ENCODE measurements at places on chromosomes 4 and X.

DNA sequence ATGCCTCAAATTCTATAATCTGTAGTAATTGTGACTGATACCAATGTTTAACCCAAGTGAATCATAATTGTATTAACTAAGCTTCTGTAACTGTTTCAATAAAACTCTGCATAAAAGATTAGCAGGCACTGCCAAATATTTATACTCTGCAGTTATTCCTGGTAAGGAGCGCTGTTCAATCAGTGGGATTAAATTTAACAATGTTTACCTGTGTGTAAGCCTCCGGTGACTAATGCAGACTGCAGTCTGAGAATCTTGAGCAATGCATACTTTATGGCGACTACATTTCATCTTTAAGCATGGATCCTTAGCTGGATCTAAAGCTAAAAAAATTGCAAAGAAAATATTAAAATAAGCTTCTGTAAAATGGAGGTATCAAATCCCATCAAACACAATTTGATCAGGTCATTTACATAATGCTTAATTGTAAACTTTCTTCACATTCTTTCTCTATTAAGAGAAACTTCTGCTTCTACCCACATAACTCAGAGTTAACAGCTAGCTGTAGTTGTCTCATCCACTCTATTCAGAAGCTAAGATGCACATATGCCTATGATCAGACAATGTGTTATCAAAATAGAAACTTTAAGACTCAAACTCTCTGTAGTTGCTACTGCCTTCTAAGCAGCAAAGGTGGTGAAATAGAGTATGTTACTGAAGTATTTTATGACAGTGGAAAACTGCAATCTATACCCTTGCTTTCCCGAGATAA lies 234.0 kb downstream of the SPOCK3 start:
- DNase-seq = no peak

GRCh38 chrX:67044029-67044653 lies 405.3 kb upstream of the EDA2R start:
- DNase-seq = no peak

GRCh38 chrX:119784747-119785446 lies 6.5 kb downstream of the RPL39 start:
- peak; percentile 44 for DNase-seq

DNA sequence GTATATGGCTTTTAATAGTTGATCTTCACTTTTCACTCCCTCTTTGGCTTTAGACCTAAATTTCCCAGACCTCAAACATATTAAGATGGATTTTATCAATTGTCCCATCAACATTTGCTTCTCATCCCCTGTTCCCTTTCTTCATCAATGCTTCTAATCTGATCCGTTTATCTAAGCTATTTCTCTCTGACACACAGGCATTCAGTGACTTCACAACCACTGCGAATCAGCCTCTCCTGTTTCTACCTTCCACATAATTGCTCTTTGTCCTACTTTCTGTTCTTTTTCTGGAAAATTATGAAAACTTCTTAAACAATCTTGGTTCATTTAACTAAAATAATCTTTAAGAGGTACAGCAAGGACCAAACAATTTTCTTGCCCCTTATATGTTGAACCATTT lies 115.2 kb downstream of the GLRA3 start:
- DNase-seq = no peak

DNA sequence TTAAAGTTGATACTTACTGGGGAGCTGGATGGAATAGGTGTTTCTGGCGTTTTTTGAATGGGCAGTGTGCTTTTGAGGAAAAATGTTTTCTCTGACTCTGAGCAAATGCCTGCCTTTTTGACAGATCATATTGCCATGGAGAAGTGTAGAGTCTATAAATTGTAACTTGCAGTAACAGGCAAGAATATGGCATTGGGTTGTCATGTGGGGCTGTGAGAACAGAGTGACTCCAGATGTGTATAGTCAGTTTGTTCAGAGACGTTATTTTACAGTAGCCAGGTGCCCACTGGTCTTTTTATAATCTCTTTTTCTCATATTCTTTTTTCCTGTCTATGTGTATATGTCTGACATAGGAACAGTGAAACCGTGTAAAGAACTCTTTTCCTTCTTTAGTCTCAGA lies 40.8 kb downstream of the RAPGEF2 start:
- DNase-seq = no peak

GRCh38 chr4:145093638-145094037 lies 4.4 kb downstream of the ANAPC10 start:
- DNase-seq = no peak

DNA sequence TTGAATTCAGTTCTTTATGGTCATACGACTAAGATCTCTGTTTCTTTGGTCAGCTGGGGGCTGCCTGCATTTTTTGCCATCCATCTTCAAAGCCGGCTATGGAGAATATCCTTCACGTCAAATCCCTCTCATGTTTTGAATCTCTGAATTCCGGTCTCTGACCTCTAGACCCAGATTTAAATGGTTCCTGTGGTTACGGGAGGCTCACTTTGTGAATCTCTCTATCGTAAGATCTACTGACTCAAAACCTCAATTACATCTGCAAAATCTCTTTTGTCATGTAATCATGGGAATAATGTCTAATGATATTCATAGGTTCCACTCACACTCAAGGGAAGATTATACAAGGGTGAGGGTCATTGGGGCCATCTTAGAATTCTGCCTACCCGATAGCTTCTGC lies 5.7 kb upstream of the MPC1L start:
- no peak for DNase-seq

DNA sequence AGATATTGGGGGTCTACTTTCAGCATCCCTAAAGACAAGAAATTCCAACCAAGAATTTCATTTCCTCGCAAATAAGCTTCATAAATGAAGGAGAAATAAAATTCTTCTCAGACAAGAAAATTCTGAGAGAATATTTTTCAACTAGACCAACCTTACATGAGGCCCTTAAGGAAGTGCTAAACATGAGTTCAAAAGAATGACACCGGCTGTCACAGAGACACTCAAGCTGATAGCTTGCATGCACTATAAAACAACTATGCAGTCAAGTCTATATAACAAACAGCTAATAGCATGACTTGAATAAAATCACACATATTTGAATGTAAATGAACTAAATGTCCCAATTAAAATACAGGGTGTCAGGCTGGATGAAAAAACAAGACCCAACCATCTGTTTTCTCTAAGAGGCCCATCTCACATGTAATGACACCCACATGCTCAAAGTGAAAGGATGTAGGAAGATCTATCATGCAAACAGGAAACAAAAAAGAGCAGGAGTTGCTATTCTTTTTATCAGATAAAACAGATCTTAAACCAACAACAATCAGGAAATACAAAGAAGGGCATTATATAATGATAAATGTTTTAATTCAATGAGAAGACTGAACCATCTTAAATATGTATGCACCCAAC lies 27.2 kb downstream of the FAAH2 start:
- DNase-seq = no peak

DNA sequence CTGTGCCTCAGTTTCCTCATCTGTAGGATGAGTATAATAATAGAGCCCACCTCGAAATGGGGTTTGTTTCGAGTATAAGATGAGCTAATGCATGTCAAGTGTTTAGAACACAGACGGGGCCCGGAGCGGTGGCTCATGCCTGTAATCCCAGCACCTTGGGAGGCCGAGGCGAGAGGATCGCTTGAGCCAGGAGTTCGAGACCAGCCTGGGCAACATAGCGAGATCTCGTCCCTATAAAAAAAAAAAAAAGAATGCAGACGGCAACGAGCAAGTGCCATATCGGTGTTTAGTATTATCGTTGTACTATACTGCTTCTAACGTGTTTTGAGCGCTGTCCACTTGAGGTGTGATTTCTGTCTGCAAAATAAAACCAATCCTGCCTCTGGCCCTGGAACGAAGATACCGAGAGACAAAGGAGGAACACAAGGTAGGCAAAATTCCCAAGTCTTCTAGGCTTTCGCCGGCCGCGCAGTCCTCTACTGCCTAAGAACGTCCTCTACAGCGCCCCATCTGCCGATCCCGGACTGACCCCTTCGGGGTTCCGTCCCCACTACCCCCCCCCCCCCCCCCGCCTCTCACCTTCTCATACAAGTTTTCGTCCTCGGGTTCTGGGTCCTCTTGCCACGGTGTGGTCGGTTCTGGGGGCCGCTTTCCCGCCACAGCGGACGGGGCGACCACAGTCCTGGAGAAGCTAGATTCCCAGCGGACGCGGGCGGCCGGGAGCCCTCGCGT lies 442 bp downstream of the NDUFB11 start:
- DNase-seq = peak; percentile 31

- no peak for DNase-seq
Measured at GRCh38 chr4:39497909-39498726, 29.1 kb downstream of the UGDH start.

DNA sequence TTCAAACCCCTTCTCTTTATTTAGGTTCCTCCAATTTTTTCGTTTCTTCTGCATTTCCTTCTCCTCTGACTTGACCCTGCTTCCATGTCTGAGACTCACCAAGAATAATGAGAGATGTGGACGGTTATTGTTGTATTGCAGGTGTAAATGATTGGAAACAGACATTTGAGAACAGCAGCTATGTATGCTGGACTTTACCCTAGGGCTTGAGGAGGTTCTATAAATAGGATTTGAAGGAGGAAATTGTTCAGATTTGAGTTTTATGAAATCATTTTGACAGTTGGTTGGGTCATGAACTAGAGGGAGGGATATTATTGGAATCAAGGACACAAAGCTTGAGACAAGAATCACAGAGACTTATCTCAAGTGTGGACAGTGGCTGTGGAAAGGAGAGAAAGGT lies 614.6 kb upstream of the CPEB2 start:
- DNase-seq = no peak

DNA sequence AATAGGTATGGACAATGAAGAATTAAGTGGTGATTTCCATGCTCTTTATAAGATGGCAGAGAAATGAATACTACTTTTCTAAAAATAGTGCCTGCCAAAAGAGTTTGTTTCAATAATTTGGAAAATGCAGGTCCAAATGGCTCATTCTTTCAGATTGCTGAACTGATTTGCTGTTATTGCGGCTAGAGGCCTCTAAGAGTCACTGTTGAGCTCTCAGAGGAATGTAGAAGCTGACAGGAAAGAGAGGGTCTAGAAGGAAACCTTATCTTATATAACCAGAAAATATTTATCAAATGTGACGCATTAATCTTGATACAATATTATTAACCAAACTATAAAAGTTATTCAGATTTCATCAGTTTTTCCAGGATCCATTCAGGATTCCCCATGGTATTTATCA lies 65.7 kb upstream of the PAGE1 start:
- DNase-seq = peak; percentile 21

GRCh38 chr4:176001151-176002006 lies 64.3 kb upstream of the WDR17 start:
- peak; percentile 20 for DNase-seq

DNA sequence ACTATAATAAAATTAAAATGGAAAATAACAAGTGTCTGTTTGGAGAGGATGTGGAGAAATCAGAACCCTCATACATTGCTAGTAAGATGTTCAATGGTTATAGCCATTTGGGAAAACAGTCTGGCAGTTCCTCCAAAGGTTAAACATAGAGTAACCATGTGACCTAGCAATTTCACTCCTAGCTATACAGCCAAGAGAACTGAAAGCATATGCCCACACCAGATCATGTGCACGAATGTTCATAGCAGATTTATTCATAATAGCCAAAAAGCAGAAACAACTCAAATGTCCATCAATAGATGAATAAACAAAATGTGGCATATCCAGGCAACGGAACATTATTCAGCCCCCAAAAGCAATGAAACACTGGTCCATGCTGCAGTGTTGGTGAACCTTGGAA lies 9.4 kb upstream of the CCNQ start:
- no peak for DNase-seq

DNA sequence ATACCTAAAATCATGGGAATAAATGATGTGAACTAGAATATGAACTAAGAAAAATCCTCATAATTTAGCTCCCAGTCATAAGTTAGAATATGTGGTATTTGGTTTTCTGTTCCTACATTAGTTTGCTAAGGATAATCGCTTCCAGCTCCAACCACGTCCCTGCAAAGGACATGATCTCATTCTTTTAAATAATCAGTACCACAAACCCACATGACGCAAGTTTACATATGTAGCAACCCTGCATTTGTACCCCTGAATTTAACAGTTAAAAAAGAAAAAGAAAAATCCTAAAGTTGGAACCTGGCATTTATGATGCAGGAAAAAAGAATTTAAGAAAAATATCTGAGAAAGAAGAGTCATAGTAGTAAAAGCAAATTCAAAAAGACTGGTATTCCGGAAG lies 13.3 kb downstream of the UBA6 start:
- no peak for DNase-seq

GRCh38 chr4:68948044-68948743 lies 3.4 kb downstream of the UGT2A3 start:
- no peak for DNase-seq

DNA sequence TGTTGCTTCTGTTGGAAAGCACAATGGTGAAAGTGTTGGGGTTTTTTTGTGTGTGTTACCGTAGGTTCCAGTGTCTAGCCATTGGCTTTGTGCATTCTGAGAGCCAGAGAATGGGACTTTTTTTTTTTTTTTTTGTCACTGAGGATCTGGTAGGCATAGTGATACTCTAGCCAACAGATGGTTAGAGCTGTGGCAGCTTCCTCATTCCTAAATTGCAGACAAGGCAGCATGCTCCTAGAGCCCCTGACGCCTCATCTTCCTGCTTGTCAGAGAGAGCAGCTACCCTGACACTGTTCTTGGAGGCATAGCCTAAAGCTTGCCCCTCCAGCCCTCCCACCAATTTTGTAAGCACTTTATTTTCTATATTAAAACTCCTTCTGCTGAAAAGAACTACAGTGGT lies 27.0 kb downstream of the ARHGEF9 start:
- DNase-seq = no peak

DNA sequence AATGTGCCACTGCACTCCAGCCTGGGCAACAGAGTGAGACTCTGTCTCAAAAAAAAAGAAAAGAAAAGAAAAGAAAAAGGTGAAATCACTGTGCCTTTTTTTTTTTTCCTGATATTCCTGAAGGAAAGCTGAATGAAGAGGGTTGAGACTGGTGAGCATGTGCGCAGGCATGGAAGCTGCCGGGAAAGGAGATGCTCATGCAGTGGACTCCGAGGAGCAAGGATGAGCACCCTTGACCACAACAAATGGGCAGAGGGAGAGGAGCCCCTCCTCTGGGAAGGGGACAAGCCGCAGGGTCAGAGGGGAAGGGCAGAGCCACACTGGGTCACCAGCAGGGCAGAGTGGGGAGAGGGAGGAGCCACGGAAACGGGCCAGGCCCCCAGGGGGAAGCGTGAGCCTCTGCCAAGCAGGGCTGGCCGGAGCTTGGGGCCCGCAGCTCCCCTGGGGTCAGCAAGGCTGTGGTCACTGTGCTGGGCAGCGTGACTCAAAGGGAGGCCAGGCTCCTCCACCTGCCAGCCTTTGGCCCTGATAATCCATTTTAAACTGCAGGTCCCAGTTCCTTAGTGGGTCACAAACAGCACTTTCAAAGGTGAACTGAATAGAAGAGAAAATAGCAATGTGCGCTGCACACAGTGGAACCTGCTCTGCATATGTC lies 79.8 kb downstream of the NAT8L start:
- DNase-seq = no peak

- DNase-seq = no peak
Measured at GRCh38 chr4:38919494-38919893, 51.9 kb downstream of the FAM114A1 start.

DNA sequence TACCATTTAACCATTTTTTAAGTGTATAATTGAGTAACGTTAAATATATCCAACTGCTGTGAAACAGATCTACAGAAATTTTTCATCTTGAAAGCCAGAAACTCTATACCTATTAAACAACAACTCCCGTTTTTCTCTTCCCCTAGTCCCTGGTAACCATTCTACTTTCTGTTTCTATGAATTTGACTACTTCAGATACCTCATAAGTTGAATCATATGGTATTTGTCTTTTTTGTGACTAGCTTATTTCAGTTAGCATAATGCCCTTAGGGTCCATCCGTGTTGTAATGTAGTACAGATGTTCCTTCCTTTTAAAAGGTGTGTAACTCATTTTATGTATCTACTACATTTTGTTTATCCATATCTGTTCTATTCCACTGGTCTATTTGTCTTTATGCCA lies 48.7 kb downstream of the STAG2 start:
- DNase-seq = no peak

Measured in fibroblast of pulmonary artery (primary cell).